GM13976 (cell line): ENCODE measurements at places on chromosomes 7 and 10.

- no peak for DNase-seq
Measured at GRCh38 chr10:44828508-44829142, 82.5 kb upstream of the TMEM72 start.

DNA sequence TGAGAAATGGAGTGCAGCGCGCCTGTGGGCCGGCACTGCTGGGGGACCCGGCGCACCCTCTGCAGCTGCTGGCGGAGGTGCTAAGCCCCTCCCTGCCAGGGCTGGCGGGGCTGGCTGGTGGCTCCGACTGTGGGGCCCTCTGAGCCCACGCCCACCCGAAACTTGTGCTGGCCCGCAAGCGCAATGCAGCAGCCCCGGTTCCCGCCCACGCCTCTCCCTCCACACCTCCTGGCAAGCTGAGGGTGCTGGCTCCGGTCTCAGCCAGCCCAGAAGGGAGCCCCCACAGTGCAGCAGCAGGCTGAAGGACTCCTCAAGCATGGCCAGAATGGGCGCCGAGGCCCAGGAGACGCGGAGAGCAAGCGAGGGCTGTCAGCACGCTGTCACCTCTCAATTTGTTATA lies 1063.0 kb upstream of the AUTS2 start:
- DNase-seq: no peak

DNA sequence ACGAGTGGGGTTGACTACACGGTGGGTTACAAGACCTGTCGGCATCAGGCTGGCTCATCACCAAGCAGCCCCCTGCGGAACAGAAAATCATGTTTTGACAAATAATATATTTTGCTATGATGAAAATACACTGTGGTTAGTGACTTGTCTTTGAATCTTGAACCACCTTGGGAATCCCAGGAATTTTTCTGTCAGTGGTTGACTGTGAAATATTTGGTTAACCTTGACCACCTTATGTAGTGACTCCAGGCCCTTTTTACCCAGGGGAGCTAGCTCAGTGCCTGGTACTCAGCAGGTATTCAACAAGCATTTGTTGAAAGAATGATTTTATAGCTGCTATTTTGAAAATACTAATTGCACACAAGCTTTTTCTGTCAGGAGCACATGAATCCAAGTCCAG lies 406.0 kb downstream of the PHF14 start:
- no peak for DNase-seq

GRCh38 chr10:82319562-82319961 lies 444.6 kb downstream of the NRG3 start:
- DNase-seq: no peak

GRCh38 chr10:113616244-113617074 lies 47.4 kb downstream of the NRAP start:
- DNase-seq: no peak

DNA sequence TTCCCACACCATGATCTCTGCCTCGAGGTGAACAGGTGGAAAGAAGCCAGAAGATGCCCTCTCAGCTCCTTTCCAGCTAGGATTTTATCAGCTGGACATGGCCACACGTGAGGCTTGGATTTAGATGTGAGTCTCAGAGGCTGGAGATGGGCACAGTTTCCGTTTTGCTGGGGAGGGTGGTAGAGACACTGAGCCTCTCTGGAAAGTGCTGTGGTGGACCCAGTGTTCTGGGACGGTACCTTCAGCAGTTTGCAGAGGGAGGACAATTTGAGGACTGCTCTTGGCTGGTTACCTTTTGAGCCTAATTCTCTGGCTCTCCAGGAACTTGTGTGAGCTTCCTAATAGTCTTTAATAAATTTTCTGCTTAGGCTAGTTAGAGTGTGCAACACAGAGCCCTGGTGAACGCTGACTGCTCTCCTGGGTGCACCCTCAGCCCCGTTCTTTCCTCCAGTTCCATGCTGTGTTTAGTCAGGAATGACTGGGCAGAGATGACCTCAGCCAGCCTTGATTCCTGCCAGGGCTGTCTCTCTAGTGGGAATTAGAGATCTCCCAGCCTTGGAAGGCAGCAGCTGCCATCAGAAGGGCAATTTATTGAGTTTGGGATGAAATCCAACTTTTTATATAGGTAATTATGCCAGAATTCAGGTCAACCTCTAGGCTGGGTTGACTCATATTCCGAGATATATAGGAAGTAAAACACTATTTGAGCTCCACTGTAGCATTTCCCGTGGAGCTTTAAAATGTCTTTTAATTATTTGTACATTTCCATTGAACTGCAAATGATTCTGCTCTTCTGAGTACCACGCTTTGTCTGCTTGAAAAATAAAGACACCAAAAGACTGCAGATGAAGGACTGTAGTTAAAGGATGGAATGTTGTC lies 103.9 kb downstream of the GATA3 start:
- DNase-seq: no peak

- DNase-seq: no peak
Measured at GRCh38 chr10:201328-201771, 66.1 kb downstream of the ZMYND11 start.

DNA sequence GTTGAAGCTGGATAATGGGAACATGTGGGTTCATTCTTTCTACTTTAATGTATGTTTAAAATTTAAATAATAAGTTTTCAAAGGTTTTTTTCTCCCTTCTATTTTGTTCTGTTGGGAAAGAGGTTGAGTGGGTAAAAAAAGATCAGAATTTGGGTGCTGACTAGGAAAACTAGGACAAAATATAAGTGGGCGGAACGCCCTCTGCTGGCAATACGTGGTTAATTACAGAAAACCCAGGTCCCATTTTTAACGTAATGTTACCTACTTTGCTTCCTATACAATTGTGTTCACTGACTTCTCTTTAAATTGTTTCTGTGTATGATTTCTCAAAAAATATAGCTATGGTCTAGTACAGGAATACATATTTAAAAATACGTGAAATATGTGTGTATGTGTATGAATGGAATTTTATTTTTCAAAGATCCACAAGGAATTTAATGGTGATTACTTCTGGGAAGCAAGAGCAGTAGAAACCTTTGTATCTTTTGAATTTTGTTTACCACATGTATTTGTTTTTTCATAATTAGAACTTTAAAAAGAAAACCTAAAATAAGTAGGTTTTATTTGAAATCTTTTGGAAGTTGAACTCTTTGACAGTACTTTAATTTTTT lies 8.7 kb downstream of the ECD start:
- peak; percentile 51 for DNase-seq

GRCh38 chr10:50648089-50648934 lies 24.6 kb upstream of the SGMS1 start:
- no peak for DNase-seq

- no peak for DNase-seq
Measured at GRCh38 chr10:94093286-94093905, 99.7 kb downstream of the PLCE1 start.

DNA sequence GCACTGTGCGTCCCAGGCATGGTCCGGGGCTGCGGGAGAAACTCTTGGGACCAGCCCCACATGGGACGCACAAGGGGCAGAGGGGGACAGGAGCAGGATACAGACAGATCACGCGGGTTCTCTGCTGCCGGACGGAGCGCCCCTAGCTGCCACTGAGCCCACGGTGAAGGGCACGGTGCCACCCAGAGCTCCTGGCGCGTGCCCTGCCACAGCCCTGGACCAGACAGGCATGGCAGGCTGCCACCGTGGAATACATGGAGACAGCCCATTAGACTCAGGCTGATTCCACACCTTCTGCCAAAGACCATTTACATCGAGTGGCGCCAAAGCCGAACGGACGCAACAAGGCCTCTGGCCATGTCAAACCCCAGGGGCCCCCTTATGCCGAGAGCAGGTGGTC lies 90.4 kb downstream of the MAD1L1 start:
- DNase-seq: no peak

- no peak for DNase-seq
Measured at GRCh38 chr10:43865265-43866135, 216.8 kb upstream of the ZNF32 start.
